ENCODE measurements at places on chromosomes 3 and 15. TPM values are rescaled to one million over a fixed set of nuclear protein-coding genes. Genes with fewer than 3 reads are reported as not detected.

Gene LOXL1
- total RNA-seq: 4.4 TPM

Gene GOLGA8G
- not detected for total RNA-seq

Gene ADAMTS17
- 0.40 TPM for total RNA-seq

Gene TMEM42
- total RNA-seq: 8.1 TPM

Gene MAP3K13
- 25.8 TPM for total RNA-seq

Gene SNTN
- total RNA-seq: not detected

Gene GOLGA8O
- total RNA-seq: 0.13 TPM

Gene MFSD1
- total RNA-seq: 85.6 TPM

Gene DGKG
- total RNA-seq: 0.13 TPM

Gene UACA
- 122 TPM for total RNA-seq

Gene GMNC
- total RNA-seq: not detected

Gene MOBP
- 0.13 TPM for total RNA-seq

Gene CCR3
- not detected for total RNA-seq

Gene LTK
- total RNA-seq: 0.13 TPM

Gene UBE2E1
- 174 TPM for total RNA-seq

Gene PROK2
- not detected for total RNA-seq

Gene RPP25
- total RNA-seq: 16.2 TPM

Gene DTX3L
- 29.9 TPM for total RNA-seq

Gene PARP9
- total RNA-seq: 17.8 TPM

Gene PLCH1
- total RNA-seq: 0.27 TPM

Gene TCTA
- 21.7 TPM for total RNA-seq

Gene AADAC
- not detected for total RNA-seq

Gene LINGO1
- not detected for total RNA-seq

Gene GALK2
- 53.2 TPM for total RNA-seq

Gene KNG1
- not detected for total RNA-seq

Gene ACOX2
- 4.5 TPM for total RNA-seq

Gene SEMA3F
- total RNA-seq: 75.3 TPM

Gene ADIPOQ
- total RNA-seq: not detected

Gene RAD51
- 12.1 TPM for total RNA-seq

Gene C2CD4A
- total RNA-seq: 1.3 TPM

Data from thoracic aorta endothelial cell (primary cell).